SK-N-SH (cell line): ENCODE measurements at places on chromosomes 16 and 17. TPM values are rescaled to one million over a fixed set of nuclear protein-coding genes. Genes with fewer than 3 reads are reported as not detected.

- H3K4me1 ChIP-seq: no peaks in the 10 kb centered on the region
- H3K36me3 ChIP-seq: no peaks in the 10 kb centered on the region
- no peak overlapping the region for H3K4me3 ChIP-seq
- DNase-seq: peak; percentile 11
Measured at GRCh38 chr17:70100983-70101382, 26.0 kb downstream of the KCNJ16 start.

GRCh38 chr17:75548813-75549212 is 23.3 kb downstream of the LLGL2 start:
- no peak for DNase-seq
- H3K4me3 ChIP-seq: no peak overlapping the region
- H3K4me1 ChIP-seq: no peaks in the 10 kb centered on the region; the same call in 1 of the 2 replicates
- H3K27ac ChIP-seq: no peak overlapping the region
- no peaks in the 10 kb centered on the region for H3K27me3 ChIP-seq

GPR142 gene
- polyA plus RNA-seq: not detected in 2 replicates

RAB34 gene
- polyA plus RNA-seq: 0.06 and 0.18 TPM in 2 replicates

ATP2A1 gene
- 3.0 and 3.3 TPM in 2 replicates for polyA plus RNA-seq

GRCh38 chr17:78476973-78477372 is 98.5 kb downstream of the PGS1 start:
- no peaks in the 10 kb centered on the region for H3K4me1 ChIP-seq
- DNase-seq: no peak
- peaks cover 19% of the 10 kb centered on the region; the same call in 1 of the 2 replicates for H3K27me3 ChIP-seq
- no peak overlapping the region for H3K4me3 ChIP-seq
- H3K36me3 ChIP-seq: no peaks in the 10 kb centered on the region

GRCh38 chr17:8556074-8556473 is 74.5 kb downstream of the MYH10 start:
- H3K4me3 ChIP-seq: no peak overlapping the region
- no peak for DNase-seq
- H3K27ac ChIP-seq: no peak overlapping the region
- peaks cover 49% of the 10 kb centered on the region for H3K36me3 ChIP-seq

- no peaks in the 10 kb centered on the region; the same call in 1 of the 2 replicates for H3K27me3 ChIP-seq
- DNase-seq: no peak
- no peak within 1 kb of the TSS for H3K27ac ChIP-seq
- no peaks in the 10 kb centered on the region for H3K36me3 ChIP-seq
- no peak within 1 kb of the TSS for H3K4me3 ChIP-seq
Measured at GRCh38 chr17:69060822-69061221, at the start of gene ABCA9. TSS of gene ABCA9 (minus strand) at chr17:69060927. CDS start at chr17:69051126, 9,801 bp downstream.

SOX8 gene
- not detected in 2 replicates for polyA plus RNA-seq

- H3K27ac ChIP-seq: no peak overlapping the region
- H3K4me3 ChIP-seq: no peak overlapping the region
- peaks cover 100% of the 10 kb centered on the region for H3K36me3 ChIP-seq
Measured at GRCh38 chr17:6599364-6599763, 41.1 kb downstream of the KIAA0753 start.

- no peaks in the 10 kb centered on the region for H3K27me3 ChIP-seq
- no peaks in the 10 kb centered on the region for H3K36me3 ChIP-seq
- DNase-seq: no peak
- H3K4me3 ChIP-seq: no peak overlapping the region
Measured at GRCh38 chr17:69870091-69870530, 204.9 kb upstream of the KCNJ16 start.

- no peak overlapping the region for H3K27ac ChIP-seq
- no peaks in the 10 kb centered on the region for H3K4me1 ChIP-seq
- H3K4me3 ChIP-seq: no peak overlapping the region
- DNase-seq: no peak
- no peaks in the 10 kb centered on the region for H3K27me3 ChIP-seq
Measured at GRCh38 chr17:55463600-55463999, 42.0 kb upstream of the MMD start.

DNA sequence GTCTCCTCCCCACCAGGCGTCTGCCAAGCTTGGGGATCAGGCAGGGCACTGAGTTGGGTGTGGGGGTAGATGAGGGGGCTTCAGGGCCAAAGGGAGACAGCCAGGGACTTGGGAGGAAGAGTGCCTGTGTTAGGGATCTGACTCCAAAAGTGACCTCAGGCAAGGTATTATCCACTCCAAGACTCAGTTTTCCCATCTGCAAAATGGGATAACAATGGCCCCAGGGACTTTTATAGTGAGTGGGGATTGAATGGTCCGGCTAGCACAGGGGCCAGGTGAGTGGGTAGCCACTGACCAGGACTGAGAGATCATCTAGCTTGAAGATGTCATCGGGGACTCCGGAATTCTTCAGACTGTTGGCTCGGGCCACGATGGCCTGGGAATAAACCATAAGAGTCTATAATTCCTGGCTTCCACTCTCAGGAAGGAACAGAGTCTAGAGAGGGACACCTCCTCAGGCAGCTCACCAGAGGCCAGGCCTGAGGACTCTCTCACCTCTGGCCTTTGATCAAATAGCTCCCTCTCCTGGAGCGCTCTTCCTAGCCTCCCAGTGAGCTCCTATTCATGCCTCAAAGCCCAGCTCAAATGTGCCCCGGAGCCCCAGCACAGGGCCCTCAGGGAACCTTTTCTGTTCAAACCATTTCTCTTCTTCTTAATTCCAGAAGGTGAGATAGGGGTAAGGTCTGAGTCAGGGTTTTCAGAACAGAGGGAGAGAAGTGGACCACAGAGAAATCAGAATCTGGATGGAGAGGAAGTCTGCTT is 3.5 kb downstream of the FLII start:
- H3K27me3 ChIP-seq: no peaks in the 10 kb centered on the region
- no peaks in the 10 kb centered on the region for H3K4me1 ChIP-seq
- no peak overlapping the region for H3K27ac ChIP-seq
- no peak for DNase-seq
- no peak overlapping the region for H3K4me3 ChIP-seq
- peaks cover 61% of the 10 kb centered on the region; the same call in 1 of the 2 replicates for H3K36me3 ChIP-seq

DNA sequence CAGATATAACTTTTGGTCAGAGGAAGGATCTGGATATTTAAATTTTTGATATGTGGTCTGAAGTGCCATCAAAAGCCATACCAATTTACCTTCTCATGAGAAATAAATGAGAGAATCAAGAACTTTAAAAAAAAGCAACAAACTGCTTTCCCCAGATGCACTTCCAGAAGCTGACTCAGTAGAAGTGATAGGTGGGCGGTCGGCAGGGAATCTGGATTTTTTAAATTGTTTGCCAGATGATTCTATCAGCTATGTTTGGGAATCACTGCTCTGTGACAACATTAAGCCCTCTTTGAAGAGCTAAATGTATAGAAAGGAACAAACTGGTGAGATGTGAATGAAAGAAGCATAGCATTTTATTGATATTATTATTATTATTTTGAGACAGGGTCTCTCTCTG is 19.2 kb downstream of the CDH3 start:
- no peak overlapping the region for H3K27ac ChIP-seq
- H3K27me3 ChIP-seq: no peaks in the 10 kb centered on the region
- no peaks in the 10 kb centered on the region for H3K4me1 ChIP-seq
- no peaks in the 10 kb centered on the region for H3K36me3 ChIP-seq
- DNase-seq: no peak

DNA sequence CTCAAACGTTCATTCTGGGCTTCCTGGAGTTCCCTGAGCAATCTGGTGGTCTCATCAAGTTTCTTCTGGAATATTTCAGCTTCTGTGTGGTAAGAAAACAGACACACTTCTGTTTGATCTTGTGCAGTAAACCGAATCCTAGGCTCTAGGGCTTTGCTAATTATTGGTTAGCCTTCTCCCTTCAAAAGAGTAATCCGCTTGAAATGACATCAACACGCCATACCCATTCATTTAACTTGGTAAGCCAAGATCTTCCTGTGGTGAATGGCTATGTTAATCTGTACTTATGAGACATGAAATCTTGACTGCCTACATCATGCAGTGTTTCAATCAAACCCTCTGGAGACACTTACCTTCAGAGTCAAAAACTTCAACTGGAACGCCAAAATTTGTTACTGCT is 48.5 kb downstream of the BRD7 start:
- no peak overlapping the region for H3K27ac ChIP-seq
- no peak for DNase-seq
- H3K36me3 ChIP-seq: peaks cover 71% of the 10 kb centered on the region
- no peak overlapping the region for H3K4me3 ChIP-seq

HBA1 gene
- polyA plus RNA-seq: not detected in 2 replicates

GRCh38 chr16:22052980-22053379 is 39.4 kb upstream of the VWA3A start:
- DNase-seq: no peak
- H3K4me1 ChIP-seq: no peaks in the 10 kb centered on the region
- H3K36me3 ChIP-seq: no peaks in the 10 kb centered on the region
- H3K27ac ChIP-seq: no peak overlapping the region

GRCh38 chr16:19116711-19117449 is 3.1 kb downstream of the ITPRIPL2 start:
- H3K27ac ChIP-seq: no peak overlapping the region
- H3K4me1 ChIP-seq: peaks cover 41% of the 10 kb centered on the region; the same call in 1 of the 2 replicates
- H3K27me3 ChIP-seq: no peaks in the 10 kb centered on the region
- H3K4me3 ChIP-seq: no peak overlapping the region
- DNase-seq: no peak
- peaks cover 21% of the 10 kb centered on the region for H3K36me3 ChIP-seq

GRCh38 chr17:67015001-67015400 is 29.4 kb upstream of the CACNG1 start:
- H3K27me3 ChIP-seq: no peaks in the 10 kb centered on the region
- no peaks in the 10 kb centered on the region for H3K4me1 ChIP-seq
- H3K4me3 ChIP-seq: no peak overlapping the region
- no peak for DNase-seq

DNA sequence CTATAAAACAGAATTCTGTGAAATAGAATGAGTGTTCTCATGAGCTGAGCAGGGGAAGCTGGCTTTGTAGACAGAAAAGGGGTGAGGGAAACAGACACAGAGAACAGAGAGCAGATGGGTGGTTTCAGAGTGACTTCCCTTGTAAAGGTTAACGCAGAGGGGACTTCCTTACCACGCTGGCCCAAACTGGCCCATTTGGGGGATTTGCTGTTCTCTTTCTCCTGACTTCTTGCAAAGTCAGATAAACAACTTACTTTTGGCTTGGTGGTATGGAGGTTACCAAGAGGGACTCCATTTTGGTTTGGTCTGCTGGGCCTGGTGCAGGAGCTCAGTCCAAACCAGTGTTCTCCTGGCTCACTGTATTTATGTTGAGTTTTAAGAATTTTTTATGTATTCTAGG is 48.4 kb downstream of the SEC14L1 start:
- H3K27ac ChIP-seq: no peak overlapping the region
- DNase-seq: no peak
- peaks cover 34% of the 10 kb centered on the region for H3K36me3 ChIP-seq
- no peak overlapping the region for H3K4me3 ChIP-seq

PRSS8 gene
- polyA plus RNA-seq: 0.05 and 0.07 TPM in 2 replicates

DNA sequence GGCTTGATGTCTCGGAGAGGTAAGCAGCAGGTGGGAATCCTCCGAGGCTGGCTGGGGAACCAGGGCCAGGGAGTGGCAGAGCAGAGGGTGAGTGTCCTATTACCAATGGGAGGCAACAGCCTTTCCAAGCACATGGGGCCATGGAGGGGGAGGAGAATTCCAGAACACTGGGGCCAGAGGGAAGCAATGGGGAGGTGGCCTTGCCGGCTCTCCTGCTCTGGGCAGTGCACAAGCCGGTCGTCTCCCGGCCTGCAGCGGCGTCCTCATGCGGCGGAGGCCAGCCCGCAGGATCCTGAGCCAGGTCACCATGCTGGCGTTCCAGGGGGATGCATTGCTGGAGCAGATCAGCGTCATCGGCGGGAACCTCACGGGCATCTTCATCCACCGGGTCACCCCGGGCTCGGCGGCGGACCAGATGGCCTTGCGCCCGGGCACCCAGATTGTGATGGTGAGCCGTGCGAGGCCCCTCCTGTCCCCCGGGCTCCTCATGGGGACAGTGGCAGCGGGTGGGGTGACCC is 21.9 kb downstream of the SGSH start:
- H3K27me3 ChIP-seq: no peaks in the 10 kb centered on the region
- DNase-seq: no peak
- no peaks in the 10 kb centered on the region for H3K4me1 ChIP-seq
- H3K4me3 ChIP-seq: no peak overlapping the region
- H3K36me3 ChIP-seq: no peaks in the 10 kb centered on the region

SLC12A3 gene
- not detected in 2 replicates for polyA plus RNA-seq

DNA sequence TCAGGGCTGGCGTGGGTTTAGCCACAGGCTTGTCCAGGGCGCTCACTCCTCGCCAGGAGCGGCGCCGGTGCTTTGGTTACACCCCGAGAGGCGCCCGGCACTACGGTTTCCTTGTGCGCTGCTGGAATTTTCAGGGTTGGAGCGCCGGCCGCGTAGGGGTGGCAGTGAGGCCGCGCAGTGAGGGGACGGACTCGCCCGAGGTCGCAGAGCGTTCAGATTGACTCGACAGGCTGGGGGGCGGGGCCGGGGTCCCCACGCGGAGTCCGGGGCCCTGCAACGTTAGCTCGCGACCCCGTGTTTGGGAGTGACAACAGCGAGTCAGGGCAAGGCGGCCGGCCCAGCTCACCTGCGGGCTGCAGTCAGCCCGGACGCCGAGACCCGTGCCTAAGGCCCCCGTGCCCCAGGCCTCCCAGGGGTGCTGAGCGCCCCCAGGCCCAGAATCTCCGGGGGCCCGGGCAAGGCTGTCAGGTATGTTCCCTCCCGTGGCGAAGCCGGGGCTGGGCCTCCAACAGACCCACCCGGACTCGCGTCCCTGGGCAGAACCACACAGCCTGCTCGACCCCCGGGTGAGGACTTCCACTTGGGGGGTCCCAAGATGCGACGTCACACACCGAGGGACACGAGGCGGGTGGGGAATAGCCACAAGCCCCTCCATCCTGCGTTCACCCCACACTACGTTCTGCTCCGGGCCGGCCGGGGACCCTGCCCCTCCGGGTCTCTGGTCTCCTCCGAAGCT is 1.3 kb upstream of the ACTG1 start:
- no peaks in the 10 kb centered on the region for H3K27me3 ChIP-seq
- no peak for DNase-seq
- peaks cover 36% of the 10 kb centered on the region for H3K36me3 ChIP-seq
- H3K4me3 ChIP-seq: peak overlapping the region; percentile 73; the same call in 1 of the 2 replicates
- peaks cover 17% of the 10 kb centered on the region for H3K4me1 ChIP-seq

- no peaks in the 10 kb centered on the region for H3K27me3 ChIP-seq
- no peaks in the 10 kb centered on the region for H3K36me3 ChIP-seq
- no peak for DNase-seq
- H3K27ac ChIP-seq: no peak overlapping the region
- H3K4me3 ChIP-seq: no peak overlapping the region
- H3K4me1 ChIP-seq: no peaks in the 10 kb centered on the region
Measured at GRCh38 chr16:5965321-5965720, 867.7 kb upstream of the EEF2KMT start.

GRCh38 chr16:5463820-5464219 is 366.2 kb upstream of the EEF2KMT start:
- H3K4me3 ChIP-seq: no peak overlapping the region
- H3K36me3 ChIP-seq: no peaks in the 10 kb centered on the region
- H3K4me1 ChIP-seq: no peaks in the 10 kb centered on the region
- H3K27me3 ChIP-seq: no peaks in the 10 kb centered on the region
- DNase-seq: no peak
